ENCODE measurements at places on chromosomes 3 and 15.

DNA sequence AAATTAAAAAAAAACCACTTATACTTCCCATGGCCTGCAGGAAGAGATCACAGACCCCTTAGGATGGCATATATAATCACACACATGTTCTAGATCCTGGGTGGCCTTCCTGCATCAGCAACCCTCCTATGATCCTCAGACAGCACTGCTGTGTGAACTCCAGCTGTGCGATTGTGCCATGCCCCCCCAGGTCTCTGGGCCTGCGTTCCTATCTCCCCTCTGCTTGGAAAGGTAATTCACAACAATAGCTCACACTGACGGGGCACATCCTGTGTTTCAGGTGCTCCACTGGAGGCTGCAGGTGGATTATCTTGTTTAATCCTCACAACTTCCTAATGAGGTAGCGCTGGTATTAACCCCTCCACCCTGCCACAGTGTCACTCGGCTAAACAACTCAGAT lies 71.2 kb upstream of the GLCE start:
- no peak for DNase-seq

- peak; percentile 94 for DNase-seq
Measured at GRCh38 chr3:48222616-48223513, at the start of gene CAMP. Gene CAMP, plus strand, starts transcription at chr3:48223495. Its CDS starts 17 bp downstream, at chr3:48223512.

DNA sequence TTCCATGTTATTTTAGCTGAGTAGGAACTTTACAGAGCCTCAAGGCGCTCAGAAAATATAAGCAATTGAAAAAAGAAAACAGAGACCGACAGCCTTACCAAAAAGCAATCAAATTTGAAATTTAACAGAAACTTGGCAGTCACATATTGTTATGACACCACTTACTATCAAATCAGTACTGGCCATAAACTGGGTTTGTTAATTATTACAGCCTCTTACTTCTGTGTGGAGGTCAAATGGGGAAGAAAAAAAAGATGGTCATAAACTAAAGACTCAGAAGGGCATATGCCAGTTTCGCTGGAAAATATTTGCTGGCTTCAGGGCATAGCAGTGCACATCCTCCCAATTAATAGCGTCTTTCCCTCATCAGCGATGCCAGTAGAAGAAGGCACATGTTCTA lies 45.5 kb upstream of the SUCLG2 start:
- no peak for DNase-seq

DNA sequence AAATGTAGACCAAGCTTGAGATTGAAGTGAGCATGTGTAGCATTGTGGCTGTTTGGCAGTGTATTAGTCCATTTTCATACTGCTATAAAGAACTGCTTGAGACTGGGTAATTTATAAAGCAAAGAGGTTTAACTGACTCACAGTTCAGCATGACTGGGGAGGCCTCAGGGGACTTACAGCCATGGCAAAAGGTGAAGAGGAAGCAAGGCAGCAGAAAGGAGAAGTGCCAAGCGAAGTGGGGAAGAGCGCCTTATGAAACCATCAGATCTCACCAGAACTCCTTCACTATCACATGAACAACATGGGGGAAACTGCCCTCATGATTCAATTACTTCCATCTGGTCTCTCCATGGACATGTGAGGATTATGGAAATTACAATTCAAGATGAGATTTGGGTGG lies 8.6 kb upstream of the CERS3 start:
- peak; percentile 81 for DNase-seq

- DNase-seq = no peak
Measured at GRCh38 chr15:35349916-35350315, 196.0 kb downstream of the DPH6 start.

All from GF-D8 (cell line).